A549 (cell line): ENCODE measurements at places on chromosomes 3 and 15. TPM values are rescaled to one million over a fixed set of nuclear protein-coding genes. Genes with fewer than 3 reads are reported as not detected.

The CLDN11 gene
- polyA plus RNA-seq = 0.42 to 0.61 TPM (median 0.56 TPM) in 3 replicates

The MAP2K5 gene
- 10.2 to 12.2 TPM (median 11.0 TPM) in 3 replicates for polyA plus RNA-seq

The LRRC3B gene
- polyA plus RNA-seq = not detected in 3 replicates

The CMC1 gene
- polyA plus RNA-seq = 56.9 to 60.9 TPM (median 59.2 TPM) in 3 replicates

The NAALADL2 gene
- polyA plus RNA-seq = 0.08 to 0.35 TPM (median 0.28 TPM) in 3 replicates

The TM4SF4 gene
- 28.7 to 45.2 TPM (median 32.2 TPM) in 3 replicates for polyA plus RNA-seq

The MUC20 gene
- polyA plus RNA-seq = 0.76 to 0.95 TPM (median 0.87 TPM) in 3 replicates

The ZNF385D gene
- polyA plus RNA-seq = not detected in 3 replicates

The CLDN18 gene
- not detected in 3 replicates for polyA plus RNA-seq
